ENCODE measurements at places on chromosomes 6 and 20. TPM values are rescaled to one million over a fixed set of nuclear protein-coding genes. Genes with fewer than 3 reads are reported as not detected.

- DNase-seq: no peak
Observed at GRCh38 chr6:105257340-105257739, 77.5 kb upstream of the POPDC3 start.

GRCh38 chr6:22765015-22765414 is 195.6 kb downstream of the HDGFL1 start:
- DNase-seq: no peak

DNA sequence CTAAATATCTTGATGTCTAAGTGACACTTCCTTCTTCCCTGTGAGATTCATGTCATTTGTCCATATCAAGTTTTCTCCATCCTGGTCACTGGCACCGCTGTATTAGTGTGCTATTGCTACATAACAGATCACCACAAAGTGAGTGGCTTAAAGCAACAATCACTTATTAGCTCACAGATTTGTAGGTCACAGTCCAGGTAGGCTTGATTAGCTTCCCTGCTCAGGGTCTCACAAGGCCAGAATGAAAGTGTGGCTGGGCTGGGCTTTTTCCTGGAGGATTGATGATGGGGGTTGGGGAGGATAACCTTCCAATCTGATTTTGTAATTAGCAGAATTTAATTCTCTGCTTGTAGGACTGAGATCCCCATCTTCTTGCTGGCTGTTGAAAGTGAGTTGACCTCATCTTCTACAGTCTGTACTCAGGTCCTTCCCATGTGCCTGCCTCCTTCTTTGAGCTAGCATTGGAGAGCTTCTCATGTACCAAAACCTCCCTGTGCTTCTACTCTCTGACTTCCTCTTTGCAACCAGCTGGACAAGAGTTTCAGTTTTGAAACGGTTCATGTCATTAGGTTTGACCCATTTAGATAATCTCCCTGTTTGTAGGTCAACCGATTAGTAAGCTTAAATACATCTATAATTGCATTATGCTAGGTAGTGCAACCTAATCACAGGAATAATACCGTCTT is 152.4 kb upstream of the MAN1A1 start:
- DNase-seq: no peak

DNA sequence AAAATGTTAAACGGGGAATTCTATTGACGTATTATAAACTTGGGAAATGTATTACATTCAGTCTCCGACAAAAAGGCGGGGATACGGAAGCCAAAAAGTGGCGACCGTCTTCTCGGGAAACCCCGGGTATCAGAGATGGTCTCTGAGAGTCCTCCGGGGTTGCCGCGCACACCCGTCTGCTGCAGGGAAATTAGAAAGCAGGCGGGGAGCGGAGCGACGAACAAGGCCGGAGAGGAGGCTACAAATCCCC is 1.5 kb downstream of the SALL4 start:
- DNase-seq: no peak

DNA sequence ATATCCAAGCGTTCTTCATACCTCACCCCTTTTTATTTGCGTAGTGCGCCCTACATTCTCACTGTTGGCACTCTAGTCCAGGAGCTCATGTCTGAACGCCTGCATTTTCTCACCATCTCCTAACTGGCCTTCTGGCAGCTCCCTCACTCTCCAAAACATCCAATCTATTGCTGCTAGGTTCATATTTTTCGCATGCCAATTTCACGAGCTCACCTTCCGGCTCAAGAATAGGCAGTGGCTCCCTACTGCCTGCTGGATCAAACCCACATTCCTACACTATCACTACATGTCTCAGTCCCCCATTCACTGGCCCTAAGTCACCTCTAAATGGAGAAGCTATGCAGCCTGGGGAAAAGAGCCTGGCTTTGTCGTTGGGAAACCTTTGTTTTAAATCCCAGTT is 115.0 kb downstream of the IPCEF1 start:
- no peak for DNase-seq

DNA sequence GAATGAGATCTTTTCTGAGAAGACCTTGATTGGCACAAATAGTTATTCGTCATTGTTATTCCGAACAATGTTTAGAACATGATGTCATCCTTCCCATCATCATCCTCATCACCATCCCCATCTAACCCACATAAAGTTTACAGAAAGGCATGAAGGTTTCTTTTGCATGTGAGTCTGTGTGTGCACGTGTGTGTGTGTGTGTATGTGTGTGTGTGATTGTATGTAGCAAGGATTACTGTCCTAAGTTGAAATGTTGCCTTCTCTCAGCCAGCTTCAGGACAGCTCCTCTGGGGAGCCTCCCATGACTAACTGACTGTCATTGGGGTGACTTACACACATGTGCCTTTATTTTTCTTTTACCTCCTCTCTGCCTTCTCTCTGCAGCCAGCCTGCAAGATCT is 113.5 kb downstream of the SLC22A3 start:
- no peak for DNase-seq

GRCh38 chr6:162165479-162165878 is 562.1 kb downstream of the PRKN start:
- no peak for DNase-seq

DNA sequence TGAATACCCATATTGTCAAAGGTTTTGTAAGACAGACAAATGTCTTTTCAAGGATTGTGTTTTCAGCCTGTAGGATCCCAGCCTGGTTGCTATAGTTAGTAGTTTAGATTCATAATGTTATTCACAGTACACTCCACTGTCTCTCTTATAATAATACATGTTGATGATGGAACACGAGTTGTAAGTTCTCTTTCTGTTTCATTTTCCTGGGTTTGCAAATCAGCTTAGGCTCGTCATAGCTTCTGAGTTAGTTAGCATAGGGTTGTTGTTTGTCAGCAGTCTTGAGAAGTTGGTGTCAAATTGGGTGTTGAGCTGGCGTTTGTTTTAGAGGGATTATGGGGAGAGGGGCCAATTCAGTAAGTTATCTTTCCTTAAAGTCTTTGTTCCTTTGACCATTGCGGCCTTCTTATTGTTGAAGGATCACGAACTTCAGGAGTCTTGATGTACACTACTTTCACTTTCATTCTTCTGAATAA is 45.8 kb downstream of the QKI start:
- no peak for DNase-seq

DNA sequence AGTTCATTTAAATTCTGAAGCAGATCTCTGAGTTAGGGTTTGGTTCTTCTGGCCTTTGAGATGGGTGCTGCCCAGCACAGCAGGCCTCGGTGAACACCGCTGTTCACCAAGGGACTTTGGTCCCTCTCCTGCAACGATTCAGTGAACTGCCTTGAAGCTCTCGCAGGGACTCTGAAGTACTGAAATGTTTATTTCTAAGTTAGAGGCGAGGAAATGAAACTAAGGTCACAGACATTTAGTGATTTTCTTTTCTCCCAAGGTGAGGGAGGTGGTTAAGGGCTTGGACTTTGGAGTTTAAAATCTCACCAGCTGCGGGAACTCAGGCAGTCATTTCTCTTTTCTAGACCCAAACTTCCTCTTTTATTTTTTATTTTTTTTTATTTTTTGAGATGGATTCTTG is 26.2 kb downstream of the E2F3 start:
- no peak for DNase-seq

- no peak for DNase-seq
Observed at GRCh38 chr20:19253316-19253715, 40.9 kb downstream of the SLC24A3 start.

- no peak for DNase-seq
Observed at GRCh38 chr6:140208286-140208685, 833.8 kb upstream of the CITED2 start.

DNA sequence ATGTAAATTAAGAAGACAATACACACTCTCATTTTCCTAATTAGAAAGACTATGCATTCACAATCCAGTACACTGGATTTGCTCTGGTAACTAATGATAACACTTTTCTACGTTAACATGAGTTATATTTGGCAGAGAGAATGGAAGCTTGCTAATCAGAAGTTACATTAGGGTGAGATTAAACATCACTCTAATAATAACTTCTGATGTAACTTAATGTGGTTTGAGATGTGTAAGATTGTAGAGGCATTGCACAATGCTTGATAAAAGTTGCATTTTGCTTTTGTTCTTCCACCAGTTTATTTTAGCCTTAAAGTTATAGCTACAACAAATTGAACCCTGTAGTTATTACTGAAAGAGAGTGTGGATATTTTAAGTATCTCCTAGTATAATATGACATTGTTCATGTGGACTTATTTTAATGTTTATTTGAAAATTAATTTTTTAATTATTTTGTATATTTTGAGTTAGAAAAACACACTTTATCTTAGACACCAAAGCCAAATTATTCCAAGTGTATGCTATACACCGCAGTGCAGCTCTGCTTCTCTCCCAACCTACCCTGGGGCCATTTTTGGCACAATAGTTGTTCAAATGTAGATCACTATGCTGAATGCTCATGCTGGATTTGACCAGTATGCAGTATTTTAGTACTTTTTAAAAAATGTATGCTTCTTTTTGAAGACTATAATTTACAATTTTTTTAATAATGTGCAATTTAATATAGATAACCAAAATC is 143.2 kb downstream of the SLC16A10 start:
- DNase-seq: no peak

DNA sequence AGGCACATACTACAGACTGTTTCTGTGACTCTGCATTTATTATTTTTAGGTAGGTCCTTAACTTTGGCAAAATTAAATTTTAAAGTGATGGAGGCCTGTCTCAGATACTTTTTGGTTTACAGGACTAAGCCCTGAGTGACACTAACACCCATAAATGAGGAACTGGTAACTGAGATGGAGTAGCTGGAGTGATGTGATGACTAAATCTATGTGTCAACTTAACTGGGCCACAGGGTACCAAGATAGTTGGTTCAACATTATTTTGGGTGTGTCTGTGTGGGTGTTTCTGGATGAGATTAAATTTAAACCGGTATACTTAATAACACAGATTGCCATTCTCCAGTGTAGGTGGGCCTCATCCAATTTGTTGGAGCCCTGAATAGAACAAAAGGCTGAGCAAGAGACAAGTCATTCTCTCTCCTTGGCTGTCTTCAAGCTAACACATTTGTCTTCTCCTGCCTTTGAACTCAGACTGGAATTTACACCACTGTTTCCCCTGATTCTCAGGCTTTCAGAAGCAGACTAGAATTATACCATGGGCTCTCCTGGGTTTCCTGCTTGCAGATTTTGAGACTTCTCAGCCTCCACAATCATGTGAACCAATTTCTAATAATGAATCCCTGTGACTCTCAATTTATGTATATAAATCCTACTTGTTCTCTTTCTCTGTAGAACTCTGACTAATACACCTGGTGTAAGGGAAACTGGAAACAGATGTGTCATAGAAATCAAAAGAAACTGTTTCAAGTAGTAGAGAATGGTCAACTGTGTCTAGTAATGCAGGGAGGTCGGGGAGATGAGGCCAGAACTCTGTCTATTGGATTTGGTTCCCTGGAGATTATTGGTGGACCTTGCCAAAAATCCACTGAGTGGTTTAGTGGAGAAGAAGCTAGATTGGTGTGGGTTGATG is 579.2 kb downstream of the EPM2A start:
- DNase-seq: no peak

DNA sequence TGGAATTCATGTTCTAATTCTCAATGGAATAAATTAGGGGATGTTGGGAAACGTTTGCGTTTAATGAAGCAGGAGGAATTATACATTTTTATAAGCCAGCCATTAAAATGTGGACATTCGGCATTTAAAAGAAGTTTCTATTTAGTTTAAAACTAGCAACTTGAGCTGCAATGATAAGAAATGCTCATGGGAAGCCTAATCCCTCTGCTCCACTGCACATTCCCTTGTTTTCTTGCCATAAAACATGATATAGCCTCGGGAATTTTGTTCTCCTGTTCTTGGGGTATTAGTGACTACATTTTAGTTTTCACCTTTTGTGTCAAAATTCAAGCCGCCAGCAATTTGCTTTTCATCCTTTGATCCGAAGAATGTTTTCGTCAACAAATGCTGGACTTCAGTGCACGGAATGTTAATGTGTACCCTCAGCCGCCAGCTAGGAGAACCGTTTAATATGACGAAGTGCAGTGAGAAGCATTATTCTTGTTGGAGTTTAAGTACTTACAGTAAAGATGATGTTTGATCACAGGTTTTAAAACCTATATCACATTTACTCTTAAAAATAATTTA is 137.9 kb downstream of the HIVEP1 start:
- DNase-seq: no peak

- DNase-seq: no peak
Observed at GRCh38 chr6:42123379-42124103, 18.9 kb downstream of the C6orf132 start.

- no peak for DNase-seq
Observed at GRCh38 chr6:74448850-74449249, 752.8 kb downstream of the CD109 start.

GRCh38 chr6:90809035-90809434 is 222.2 kb upstream of the MAP3K7 start:
- no peak for DNase-seq

DNA sequence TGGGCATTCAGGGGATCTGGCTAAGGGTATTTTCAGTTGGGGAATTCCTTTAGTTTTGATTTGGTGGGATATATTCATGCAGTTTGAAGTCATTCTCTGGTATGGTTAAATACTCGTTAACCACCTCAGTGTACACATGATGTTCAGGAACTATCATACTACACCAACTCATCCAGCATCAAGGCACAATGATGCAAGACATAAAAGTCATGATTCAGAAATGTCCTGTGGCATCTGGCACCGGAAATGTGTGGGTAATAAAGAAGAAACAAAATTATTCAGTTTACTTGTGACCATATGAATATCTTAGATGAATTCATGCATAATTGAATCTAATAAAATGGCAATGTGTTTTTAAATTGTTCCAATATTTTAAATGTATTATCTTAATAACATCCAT is 129.0 kb upstream of the BMP5 start:
- no peak for DNase-seq

FAM135A gene
- total RNA-seq: 14.2 TPM

SPDEF gene
- 0.19 TPM for total RNA-seq

GABRR1 gene
- total RNA-seq: not detected

KCNB1 gene
- total RNA-seq: 0.38 TPM

SLC17A9 gene
- total RNA-seq: 1.7 TPM

PSORS1C2 gene
- total RNA-seq: not detected

HLA-F gene
- total RNA-seq: 40.4 TPM

WFDC2 gene
- 1.0 TPM for total RNA-seq

ADGB gene
- total RNA-seq: not detected

GRM4 gene
- not detected for total RNA-seq

NEDD9 gene
- total RNA-seq: 14.1 TPM

LRRC1 gene
- total RNA-seq: 6.4 TPM

FAM162B gene
- total RNA-seq: 2.7 TPM

NCOA3 gene
- 18.6 TPM for total RNA-seq

ARHGAP40 gene
- not detected for total RNA-seq
